Stimulated activated CD4-positive, alpha-beta T cell treated with anti-CD3 and anti-CD28 coated beads, Interleukin-15, amount 100 ng/mL, for 1 hour (primary cell): ENCODE measurements at places on chromosomes 11 and 22.

- no peak for DNase-seq
Measured at GRCh38 chr11:121476379-121477032, 23.7 kb upstream of the SORL1-AS1 start.

DNA sequence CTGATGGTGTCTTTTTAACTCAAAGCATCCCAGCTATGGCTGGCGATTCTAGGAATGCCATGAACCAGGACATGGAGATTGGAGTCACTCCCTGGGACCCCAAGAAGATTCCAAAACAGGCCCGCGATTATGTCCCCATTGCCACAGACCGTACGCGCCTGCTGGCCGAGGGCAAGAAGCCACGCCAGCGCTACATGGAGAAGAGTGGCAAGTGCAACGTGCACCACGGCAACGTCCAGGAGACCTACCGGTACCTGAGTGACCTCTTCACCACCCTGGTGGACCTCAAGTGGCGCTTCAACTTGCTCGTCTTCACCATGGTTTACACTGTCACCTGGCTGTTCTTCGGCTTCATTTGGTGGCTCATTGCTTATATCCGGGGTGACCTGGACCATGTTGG, 20.1 kb downstream of the KCNJ5 start:
- no peak for DNase-seq

GRCh38 chr11:102573851-102574250, 43.3 kb upstream of the MMP7 start:
- DNase-seq: no peak

- DNase-seq: peak; percentile 39
Measured at GRCh38 chr11:66100272-66101065, 30.4 kb downstream of the PACS1 start.

GRCh38 chr11:70807195-70807543, 408.8 kb downstream of the CTTN start:
- DNase-seq: no peak

GRCh38 chr11:121793291-121793690, 322.7 kb downstream of the BLID start:
- DNase-seq: no peak

DNA sequence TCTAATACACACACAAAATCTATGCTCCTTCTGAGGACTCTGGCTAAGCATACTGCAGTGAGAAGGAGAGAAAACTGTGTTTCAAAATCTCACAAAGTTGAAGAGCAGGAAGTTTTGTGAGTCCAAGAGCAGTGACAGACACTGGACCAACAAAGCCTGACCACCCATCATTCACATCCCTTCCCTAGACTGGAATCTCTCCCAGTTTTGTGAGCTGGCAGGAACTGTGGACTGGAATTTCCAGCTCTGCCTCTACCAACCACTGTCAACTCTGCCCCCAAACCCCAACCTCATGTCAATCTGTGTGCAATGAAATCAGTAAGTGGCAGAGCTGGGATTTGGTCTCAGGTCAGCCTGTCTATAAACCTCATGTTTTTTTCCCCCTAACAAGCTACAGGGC, 112.6 kb downstream of the ARL14EP start:
- no peak for DNase-seq

- DNase-seq: no peak
Measured at GRCh38 chr11:64539711-64540427, 51.2 kb upstream of the SLC22A12 start.

DNA sequence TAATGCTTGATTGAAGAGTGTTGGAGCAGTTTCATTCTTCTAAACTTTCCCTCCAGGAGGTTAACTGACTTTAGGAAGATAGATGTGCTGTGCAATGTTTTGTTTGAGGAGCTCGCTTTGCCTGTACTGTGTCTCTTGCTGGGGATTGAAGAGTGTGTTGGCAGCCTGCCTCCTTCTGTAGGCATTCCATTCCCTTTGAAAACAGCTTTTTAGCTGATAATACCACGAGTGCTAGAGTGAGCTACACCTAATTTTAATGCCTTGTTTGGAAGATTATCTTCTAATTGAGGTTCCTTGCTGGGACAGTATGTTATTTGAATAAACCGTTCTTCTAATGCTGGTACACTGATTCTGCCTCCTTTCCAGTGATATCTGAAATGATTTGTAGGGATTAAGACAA, 7.2 kb downstream of the DDX10 start:
- no peak for DNase-seq

DNA sequence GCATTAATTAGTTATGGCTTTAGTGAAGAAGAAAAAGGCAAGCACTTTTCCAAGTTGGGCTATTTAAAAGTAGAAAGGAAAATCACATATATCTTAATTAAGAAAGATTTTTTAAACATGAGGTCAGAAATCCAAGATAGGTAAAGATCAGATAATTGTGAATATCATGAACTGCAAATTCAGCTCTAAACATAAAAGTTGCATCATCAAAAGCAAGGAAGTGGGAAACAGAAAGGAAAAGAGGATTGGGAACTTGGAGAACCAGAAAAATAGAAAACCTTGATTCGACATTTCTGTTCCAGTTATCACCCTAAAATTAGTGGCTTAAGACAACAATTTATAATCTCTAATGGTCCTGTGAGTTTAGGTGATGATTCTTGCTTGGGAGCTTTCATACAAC, 17.5 kb downstream of the KBTBD3 start:
- no peak for DNase-seq

DNA sequence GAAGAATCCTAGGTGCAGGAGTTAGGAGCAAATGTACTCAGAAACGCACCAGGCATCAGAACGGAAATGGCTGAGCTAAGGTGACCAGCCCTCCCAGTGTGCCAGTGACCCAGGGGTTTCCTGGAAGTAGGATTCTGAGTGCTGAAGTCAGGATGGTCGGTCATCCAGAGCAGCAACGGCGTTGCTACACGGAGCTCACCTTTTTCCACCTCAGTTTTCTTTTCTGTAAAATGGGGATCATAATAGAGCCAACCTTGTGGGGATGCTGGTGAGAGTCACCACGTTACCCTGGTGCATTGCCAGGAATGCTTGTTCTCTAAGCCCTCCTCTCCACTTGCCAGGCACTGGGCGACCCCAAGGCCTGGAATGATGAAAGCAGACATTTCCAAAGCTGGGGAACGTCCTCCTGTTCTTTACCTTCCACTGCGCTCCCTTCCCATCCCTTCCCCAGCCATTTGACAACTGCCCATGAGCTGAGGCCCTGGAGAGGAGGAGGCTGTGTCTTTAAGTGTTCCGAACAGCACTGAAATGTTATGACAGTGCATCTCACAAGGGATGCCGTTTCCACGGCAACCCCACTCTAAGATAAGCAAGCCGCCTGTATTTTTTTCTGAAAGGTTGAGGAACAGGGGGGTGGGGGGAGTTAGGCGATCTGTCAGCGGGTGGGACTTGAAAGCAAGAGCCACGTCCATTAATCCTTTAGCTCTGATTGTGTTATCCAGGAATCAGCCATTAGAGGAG, 66.8 kb downstream of the TSPAN18 start:
- DNase-seq: no peak

- DNase-seq: no peak
Measured at GRCh38 chr11:107856981-107857517, 1.5 kb downstream of the SLC35F2 start.

DNA sequence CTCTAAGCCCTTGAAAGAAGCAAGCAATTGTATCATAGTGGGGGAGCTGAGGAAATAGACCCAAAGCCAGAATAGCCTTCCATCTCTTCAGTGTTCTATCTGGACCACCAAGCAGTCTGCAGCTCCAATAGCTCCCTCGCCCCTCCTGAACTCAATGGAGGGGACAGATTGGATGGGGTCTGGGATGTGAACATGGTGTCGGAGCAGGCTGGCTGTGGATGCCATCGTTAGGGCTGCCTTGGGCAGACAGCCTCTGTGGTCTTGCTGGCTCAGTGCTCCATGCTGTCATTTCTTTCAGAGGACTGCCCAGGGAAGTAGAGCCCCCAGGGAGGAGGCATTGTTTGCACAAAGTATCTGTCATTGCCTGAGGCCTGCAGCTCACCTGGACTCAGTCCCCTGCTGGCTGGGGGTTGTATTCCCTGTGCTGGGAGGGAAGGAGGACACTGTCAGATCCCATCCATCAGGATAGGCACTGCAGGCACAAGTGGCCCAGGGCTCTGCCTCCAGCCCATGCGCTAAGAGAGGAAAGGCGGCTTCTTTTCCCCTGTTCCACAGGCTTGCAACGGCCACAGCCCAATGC, 537.7 kb downstream of the BUD13 start:
- DNase-seq: no peak

DNA sequence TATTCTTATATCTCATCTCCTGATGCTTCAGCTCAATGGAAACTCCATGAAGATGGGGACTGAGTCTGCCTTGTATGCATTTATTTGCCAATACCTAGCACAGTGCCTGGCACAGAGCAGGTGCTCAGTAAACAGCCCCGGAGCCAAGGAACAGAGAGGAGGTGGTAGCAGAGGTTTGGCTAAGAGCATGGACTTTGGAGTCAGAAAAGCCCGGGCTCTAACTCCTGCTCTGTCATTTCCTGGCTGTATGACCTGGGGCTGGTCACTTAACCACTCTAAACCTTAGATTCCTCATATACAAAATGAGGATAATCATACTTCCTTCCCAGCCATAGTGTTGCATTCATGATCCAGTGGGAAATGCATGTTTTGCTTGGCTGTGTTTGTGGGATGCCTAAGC, 36.6 kb downstream of the TP53I11 start:
- DNase-seq: no peak

DNA sequence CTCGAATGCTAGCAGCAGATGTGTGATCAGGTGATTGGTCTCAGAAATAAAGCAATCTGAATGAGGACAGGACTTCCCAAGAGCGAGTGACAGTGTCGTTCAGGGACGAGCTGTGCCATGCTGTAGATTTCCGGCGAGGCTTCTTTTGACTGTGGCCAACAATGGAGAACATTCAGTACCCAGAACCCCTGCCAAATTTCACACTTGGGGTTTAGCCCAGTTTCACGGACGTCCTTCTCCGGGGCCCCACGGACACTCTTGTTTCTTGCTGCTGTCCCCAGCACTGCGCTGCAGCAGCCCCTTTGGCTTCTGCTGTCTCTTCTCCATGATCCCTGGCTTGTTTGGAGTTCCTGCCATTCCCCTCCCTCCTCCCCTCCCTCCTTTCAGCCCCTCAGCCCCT, 115.1 kb upstream of the GRAMD1B start:
- no peak for DNase-seq
